H1 (cell line): ENCODE measurements at places on chromosomes 4 and X.
A peak's percentile ranks its signal among the peaks of the same experiment; 100 is the strongest.

DNA sequence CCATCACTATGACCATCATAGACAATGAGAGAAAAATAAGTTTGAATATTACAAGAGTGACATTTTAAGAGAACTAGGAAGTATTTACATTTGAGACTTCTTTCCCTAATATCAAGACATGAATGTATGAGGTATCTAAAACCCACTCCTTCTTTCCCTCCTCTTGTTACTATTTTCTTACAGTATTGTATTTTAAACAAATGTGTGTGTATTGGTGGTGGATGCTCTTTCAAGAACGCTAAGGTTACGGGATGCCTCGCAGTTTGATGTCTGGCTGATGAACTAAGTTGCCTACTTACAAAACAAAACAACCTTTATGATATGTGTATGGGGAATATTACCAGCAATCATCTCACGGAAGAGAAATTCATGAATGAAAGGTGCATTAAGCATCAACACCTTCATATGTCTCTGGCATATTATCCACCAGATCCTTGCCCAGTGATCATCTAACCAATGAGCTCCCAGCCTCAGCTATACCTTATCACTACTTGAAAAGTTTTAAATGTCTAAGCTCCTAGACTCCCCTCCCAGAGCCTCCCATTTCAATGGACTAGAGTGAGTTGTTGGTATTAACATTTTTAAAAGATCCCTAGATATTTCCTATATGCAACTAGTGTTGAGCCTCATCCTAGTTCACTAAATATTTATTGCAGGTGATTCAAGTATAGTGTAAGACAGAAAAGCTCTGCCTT lies 10.6 kb downstream of the AREG start:
- DNase-seq, result no peak

DNA sequence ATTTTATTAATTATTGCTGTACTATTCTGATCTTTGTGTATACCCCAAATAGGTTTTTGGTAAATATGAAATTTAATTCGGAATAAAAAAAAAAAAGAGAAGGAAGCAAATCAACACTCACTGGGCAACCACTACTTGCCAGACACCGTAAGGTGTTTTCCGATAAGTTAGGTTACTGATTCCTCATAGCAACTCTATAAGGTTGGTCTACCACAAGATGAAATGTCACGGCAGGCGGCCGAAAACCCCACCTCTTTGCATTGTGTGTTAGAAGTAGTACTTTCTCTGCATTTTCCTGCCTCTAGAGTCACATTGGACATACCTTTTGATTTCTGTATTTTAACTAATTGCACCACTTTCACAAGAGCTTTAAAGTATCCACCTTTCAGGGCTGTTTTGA lies 44.5 kb upstream of the RASGEF1B start:
- DNase-seq, result no peak

DNA sequence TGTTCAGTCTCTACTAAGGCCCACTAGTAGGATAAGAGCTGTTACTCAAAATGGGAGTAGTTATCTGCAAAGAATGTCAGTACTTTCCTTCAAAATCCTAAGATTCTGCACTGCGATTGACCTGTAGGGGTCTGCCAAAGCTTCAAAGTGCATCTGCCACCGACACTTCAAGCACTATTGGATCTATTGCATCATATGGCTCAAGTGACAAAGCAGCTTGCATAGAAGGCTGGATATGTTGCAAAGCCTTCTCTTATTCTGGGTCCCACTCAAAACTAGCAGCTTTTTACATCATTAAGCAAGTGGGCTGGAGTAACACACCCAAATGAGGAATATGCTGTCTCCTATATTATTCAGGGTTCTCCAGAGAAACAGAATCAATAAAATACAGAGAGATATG lies 115.4 kb upstream of the EMCN start:
- no peak for DNase-seq

DNA sequence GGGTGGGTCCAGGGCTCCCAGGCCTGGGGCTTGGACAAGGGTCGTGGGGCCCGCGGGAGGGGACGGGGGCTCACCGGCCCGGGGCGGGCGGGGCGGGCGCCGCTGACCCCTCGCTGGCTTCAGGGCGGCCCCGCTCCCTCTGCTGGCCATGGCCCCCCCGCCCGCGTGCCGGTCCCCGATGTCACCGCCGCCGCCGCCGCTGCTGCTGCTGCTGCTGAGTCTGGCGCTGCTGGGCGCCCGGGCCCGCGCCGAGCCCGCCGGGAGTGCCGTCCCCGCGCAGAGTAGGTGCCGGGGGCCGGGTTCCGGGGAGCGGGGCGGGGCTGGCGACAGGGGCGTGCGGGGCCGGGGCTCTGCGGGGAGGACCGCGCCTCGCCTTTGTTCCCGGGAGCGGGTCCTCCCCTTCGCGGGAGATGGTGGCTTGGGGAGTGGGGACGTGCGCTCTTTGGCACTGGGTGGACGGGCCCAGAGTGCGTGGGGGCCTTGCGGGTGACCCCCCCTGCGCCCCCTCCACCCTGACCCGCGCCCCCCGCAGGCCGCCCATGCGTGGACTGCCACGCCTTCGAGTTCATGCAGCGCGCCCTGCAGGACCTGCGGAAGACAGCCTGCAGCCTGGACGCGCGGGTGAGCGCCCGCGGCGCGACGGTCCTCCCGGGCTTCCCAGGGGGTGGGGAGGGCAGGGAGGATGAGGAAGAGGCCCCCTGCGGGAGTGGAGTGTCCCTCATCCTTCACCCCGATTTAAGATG lies 16.8 kb upstream of the NAT8L start:
- DNase-seq, result peak; percentile 69

GRCh38 chr4:113355550-113356371 lies 306.3 kb downstream of the ANK2 start:
- no peak for DNase-seq

- DNase-seq, result no peak
Observed at GRCh38 chr4:169996379-169997240, 29.6 kb downstream of the MFAP3L start.

- DNase-seq, result no peak
Observed at GRCh38 chr4:73576381-73576780, 43.9 kb downstream of the RASSF6 start.

DNA sequence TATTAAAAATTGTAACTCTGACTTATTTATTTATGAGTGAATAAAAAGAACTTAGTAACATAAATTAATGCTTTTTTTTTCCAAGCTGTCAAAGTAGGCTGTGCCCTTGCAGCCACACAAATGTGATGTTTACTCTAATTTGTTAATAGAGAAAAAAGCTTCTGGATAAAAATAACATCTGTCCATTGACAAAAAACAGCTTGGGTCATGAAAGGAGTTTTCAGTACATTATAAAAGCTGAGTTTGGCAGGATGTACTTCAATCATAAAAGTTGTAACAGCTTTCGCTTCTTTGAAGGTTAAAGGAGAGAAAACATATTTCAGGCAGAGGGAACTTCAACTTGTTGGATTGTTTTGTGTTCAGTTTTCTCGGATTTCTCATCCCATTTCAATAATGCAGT lies 105.6 kb downstream of the SLC4A4 start:
- DNase-seq, result no peak

DNA sequence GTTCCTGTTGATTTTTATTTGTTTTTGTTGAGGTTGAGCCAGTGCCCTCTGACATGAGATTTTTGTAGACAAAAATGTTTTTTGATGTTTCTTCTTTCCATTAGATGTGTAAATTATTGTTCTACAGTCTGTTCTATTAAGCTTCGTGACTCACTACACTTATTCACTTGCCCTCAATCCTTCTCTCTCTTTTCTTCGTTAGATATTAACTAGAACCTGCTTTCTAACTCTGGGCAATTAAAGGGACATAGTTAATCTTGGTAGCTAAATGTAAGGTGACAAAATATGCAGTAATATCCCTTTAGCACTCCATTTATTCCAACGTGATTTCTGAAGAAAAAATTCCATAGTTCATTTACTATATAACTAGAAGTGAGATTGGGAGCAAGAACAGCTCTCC lies 333.9 kb downstream of the PDHA2 start:
- DNase-seq, result no peak

GRCh38 chr4:83109480-83110222 lies 4.9 kb downstream of the PLAC8 start:
- peak; percentile 80 for DNase-seq

GRCh38 chrX:16989750-16990149 lies 43.3 kb downstream of the REPS2 start:
- no peak for DNase-seq

DNA sequence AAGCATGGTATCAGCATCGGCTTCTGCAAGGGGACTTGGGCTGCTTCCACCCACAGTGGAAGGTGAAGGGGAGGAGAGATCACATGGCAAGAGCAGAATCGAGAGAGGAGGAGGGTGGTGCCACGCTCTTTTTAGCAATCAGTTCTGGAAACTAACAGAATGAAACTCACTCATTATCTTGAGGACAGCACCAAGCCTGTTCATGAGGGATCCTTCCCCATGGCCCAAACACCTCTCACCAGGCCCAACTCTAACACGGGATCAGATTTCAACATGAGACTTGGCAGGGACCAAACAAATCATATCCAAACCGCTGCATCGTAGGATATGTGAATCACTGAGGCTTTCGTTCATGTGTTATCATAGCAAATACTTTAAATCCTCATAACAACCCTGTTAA lies 125.5 kb downstream of the GPC3 start:
- no peak for DNase-seq

DNA sequence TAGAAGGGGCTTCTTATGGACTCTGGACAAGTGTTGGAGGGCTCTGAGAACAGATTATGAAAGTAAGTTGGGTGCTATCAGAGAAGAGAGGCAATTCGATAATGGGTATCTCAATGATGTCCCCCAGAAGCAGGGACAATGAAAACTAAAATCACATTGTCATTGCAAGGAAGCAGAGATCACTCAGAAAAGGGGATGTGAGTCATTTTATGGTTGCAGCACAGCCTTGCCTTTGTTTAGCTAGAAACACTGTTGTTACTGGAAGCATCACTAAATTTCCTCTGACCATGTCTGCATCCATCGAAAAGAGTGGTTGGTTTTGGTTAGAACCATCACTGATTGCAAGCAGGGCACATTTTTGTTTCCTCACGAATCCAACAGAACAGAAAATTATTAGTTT lies 246.8 kb upstream of the NWD2 start:
- no peak for DNase-seq

DNA sequence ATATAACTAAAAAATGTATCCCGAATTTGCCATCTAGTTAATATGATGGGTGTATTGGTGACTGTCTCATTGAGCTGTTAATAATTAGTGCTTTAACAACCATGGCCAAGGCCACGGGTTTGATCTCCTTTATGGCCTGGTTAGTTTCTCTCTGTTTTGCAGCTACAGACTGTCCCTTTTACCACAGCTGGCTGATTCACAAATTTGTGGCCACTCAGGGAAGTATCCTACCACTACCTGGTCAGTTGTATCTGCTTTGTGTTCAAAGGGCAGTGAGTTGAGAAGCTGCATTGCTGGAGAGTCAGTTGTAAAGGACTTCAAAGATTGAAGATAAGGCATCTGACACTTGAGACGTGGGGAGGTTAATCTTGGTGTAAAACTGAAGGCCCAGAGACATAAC lies 219.1 kb upstream of the BMP3 start:
- no peak for DNase-seq

DNA sequence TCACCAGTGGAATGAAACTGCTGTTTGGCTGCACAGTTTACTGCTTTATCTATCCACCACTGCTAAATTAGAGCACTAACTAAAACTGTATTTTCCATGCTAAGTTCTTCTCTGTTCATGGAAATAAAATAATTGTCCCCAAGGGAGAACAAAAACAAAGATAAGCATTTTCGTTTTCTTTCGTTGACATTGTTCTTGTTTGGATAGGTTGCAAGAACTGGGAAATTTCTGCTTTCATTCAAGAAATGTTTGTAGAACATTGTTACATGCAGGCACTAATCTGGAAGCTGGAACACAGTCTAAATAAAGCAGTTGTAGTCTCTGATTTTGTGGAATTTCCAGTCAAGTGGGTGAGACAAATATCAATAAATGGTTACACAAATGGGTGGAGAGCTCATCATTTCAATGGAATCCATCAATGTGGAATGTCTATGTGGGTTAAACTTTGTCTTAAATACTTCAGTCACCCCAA lies 5.8 kb upstream of the CXCL8 start:
- DNase-seq, result no peak

DNA sequence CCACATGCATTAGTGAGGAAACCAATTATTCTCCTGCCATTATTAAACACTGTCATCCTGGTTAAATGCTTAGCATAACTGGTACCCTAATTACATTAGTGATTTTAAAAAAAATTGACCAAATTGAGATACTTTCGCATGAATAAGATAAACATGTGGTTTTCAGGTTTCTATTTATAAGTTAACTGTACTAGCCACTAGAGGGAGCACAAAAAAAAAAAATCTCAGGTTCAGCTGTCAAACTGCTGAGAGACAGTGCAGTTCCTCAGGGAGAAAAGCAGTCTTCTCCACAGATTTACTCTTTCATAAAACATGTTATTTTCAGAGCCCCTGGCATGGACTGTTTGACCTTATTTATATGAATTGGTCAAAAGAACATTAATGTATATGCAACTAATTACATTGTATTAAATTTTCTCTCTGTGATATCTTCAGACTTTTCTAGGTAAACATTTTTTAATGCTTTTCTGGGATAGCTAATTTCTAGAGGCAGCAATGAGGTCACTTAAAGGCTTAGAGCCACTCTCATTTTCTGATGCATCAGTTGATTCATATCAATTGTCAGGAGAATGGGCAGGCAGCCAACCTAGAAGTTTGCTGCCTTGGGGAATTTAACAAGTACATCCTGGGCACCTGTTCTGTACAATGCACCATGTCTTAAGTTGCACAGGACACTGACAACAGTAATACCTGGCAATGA lies 167.5 kb downstream of the CDS1 start:
- DNase-seq, result no peak

GRCh38 chr4:95606739-95607138 lies 58.0 kb upstream of the UNC5C start:
- no peak for DNase-seq

DNA sequence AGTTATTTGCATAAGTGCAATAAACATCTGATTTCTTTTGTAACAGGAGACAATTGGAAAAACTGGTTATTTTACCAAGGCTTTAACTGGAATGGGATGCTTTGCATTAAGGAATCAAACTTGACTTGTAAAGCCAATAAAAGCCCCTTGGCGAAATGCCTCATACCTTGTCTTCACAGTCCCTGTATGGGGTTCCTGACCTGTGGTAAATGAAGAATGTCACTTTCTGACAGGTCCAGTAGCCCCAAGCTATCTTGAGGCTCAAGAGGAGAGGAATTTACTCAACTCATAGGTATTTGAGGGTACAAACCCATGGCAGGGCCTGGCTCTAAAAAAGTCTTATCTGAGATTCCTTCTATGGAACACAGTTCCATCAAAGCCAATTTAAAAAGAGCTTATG lies 78.0 kb downstream of the ACOX3 start:
- no peak for DNase-seq

GRCh38 chr4:143407474-143407873 lies 70.8 kb downstream of the GAB1 start:
- no peak for DNase-seq

GRCh38 chr4:106208481-106209460 lies 107.2 kb downstream of the TBCK start:
- DNase-seq, result no peak

DNA sequence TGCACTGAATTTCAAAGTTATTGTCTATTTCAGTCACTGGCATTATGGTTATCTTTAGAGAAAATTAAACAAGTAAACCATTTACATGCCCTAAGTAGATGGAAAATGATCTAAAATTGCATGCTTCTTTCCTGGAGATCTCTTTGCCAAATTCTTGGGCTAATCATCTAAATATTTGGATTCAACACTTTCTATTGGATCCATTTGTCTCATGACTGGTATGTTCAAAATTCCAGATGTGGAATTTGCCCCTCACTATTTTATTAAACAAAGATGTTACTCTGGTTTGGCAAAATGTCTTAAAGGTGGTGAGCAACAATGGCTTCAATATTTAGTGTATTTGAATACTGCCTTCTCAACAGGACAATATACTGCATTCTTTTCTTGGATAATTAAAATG lies 147.5 kb upstream of the CASK start:
- no peak for DNase-seq
